ENCODE measurements at places on chromosomes 1 and 21.

DNA sequence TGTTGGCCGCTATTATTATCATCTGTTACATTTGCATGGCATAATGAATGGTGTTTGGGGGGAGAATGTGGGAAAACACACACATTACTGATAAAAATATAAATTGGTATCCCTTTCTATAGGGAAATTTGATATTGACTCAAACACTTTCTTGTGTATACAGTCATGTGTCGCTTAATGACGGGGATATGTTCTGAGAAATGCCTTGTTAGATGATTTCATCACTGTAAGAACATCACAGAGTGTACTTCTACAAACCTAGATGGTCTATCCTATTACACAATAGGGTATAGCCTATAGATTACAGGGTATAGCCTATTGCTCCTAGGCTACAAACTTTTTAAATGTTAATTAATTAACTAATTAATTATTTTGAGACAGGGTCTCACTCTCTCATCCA lies 67.2 kb upstream of the B3GALNT2 start:
- no peak for DNase-seq

GRCh38 chr1:154490317-154490716 lies 11.7 kb upstream of the TDRD10 start:
- no peak for DNase-seq

GRCh38 chr1:218664385-218665170 lies 319.4 kb downstream of the TGFB2 start:
- DNase-seq, result no peak

GRCh38 chr1:36383240-36383639 lies 2.5 kb downstream of the STK40 start:
- DNase-seq, result no peak

DNA sequence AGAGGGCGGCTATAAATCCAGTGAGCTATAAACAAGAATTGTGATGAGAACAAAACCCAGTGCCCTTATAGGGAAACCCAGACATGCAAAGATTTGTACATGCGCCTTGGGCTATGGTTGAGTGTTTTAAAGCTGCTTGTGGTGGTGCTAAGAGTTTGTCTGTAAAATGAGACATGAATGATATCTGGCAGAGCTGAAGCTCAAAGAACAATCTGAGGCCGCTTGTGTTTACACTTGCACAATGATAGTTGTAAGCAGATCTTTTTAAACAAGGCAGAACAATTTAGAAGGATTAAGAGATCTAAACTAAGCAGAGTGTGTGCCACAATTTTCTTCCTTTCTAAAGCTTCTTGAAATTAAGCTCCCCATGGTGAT lies 80.4 kb upstream of the ADAMTS5 start:
- DNase-seq, result no peak

DNA sequence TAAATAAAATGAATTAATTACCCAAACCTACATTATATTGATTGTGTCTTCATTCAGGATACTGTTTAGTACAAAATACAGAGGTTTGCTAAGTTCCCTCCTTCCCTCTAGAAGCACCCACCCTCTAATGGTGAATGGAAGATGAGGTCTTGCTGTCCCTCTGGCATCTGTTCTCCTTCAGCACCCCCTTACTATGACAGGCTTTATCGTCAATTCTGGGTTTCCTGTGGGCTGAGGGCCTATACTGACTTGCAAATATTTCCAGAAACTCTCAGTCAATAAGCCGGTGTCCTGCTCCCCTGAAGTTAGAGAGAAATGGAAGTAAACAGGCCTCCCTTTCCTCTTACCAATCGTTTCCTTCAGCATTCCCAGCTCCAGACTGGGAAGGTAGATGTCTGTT lies 13.2 kb downstream of the LAX1 start:
- DNase-seq, result no peak

- no peak for DNase-seq
These were observed 9.2 kb upstream of the UQCRHL start for GRCh38 chr1:15816674-15817073.

DNA sequence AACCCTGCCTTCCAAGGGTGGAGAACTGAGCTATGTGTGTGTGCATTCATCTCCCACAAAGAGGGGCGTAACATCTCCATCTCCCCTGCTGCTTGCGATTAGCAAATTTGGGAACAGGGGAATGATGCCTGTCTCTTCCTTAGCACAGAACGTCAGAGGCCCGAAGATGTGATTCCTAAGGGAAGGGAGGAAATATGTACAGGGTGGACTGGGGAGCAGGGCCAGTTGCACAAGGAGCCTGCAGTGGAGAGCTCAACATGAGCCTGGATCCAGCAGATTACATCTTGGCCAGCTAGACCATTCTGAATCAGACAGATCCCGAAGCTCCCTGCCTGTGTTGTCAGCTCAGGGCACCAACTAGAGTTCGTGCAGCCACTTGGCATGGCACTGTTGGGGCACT lies 118.1 kb downstream of the NGF start:
- no peak for DNase-seq

DNA sequence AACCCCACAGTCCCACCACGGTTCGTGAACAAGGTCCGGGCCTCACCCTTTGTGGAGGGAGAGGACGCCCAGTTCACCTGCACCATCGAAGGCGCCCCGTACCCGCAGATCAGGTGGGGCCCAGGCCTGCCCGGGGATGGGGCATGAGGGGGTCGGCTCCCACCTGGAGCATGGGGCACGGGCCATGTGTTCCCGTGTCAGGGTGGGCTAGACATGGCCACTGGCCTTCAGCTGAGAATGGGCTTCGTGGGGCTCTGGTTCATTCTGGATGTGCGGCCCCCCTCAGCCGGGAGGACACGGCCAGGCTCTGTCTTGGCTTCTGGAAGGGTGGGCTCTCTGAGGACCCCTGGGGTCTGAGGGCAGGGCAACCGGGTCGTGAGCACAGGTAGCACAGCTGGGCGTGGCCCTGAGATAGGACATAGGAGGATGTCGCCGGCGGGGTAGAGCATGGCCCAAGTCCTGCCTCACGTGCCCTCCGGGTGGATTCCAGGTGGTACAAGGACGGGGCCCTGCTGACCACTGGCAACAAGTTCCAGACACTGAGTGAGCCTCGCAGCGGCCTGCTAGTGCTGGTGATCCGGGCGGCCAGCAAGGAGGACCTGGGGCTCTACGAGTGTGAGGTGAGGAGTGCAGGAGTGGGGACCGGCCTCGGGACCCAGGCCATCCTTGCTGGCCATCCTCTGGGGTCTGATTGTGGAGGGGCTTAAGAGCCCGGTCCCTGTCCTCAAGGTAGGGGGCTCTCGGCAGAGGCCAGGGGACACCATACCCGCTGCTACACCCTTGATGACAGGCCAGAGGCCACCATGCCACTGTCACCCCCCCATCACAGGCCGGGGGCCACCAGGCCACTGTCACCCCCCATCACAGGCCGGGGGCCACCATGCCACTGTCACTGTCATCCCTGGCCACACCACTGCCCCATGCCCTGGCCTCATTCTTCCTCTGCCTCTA lies 55.5 kb downstream of the TRIM11 start:
- no peak for DNase-seq

GRCh38 chr1:19979494-19979977 lies at the start of gene PLA2G2A:
TSS of gene PLA2G2A (minus strand) at chr1:19979618. CDS start at chr1:19978773, 845 bp downstream.
- no peak for DNase-seq

GRCh38 chr21:46515109-46515508 lies 56.4 kb downstream of the DIP2A start:
- peak; percentile 27 for DNase-seq

DNA sequence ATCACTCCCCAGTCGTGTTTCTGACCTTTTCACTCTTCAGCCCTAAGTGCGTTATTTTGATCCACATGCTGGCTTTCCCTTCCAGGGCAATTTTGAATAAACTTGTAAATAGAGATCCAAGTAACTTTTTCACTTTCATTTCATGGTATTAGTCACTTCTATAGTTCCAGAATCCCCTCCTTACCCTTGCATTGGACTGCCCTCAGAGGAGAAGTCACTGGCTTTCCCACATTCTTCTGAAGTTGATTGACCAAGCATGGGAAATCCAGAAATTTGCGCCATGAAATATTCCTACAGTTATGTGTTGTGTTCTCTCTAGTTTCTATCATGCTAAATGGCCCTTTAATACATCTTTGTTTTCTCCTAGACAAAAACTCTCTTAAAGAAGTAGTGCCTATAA lies 177.3 kb upstream of the GORAB start:
- DNase-seq, result no peak

GRCh38 chr1:230424391-230425251 lies 1.5 kb downstream of the PGBD5 start:
- DNase-seq, result no peak

GRCh38 chr1:41894101-41894807 lies 24.5 kb downstream of the HIVEP3 start:
- no peak for DNase-seq

- no peak for DNase-seq
These were observed 54.5 kb upstream of the PTGFRN start for GRCh38 chr1:116855191-116855619.

DNA sequence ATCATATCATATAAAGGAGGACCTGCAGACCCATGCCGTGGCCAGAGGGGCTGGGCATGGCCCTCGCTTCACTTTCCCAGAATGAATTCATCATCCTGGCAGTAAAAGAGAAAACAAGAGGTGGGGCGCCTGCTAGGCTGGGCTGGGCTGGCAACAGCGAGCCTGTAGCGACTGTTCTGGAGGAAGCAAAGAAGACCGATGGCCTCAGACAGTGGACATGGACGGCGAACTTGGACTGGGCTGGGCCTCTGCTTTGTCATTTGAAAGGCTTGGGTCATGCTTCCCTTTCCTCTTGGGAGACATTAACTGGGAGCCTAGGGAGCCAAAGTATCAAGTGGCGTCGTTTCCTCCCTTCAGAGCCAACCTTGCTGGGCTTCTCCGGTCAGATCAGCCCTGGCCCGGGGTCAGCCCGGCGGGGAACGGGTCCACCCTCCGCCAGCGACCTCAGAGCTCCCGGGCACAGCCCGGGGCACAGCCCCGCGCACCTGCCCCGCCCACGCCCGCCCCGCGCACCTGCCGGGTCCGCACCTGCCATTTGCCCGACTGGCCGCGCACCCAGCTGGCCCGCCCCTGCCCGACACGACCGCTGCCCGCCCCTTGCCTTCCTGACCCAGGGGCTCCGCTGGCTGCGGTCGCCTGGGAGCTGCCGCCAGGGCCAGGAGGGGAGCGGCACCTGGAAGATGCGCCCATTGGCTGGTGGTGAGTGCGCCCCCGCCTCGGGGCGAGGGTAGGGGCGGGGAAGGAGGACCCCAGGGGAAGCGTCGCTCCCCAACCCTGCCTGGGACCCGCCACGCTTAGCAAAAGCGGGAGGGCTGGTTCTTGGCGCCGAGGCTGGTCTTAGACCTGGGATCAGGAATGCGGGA lies at the start of gene FAM3B:
FAM3B (plus strand) TSS at position 602 of the 863 bp plus-strand sequence; CDS start at position 681, 79 bp downstream.
- no peak for DNase-seq
